ENCODE measurements at places on chromosomes 12 and 14.

DNA sequence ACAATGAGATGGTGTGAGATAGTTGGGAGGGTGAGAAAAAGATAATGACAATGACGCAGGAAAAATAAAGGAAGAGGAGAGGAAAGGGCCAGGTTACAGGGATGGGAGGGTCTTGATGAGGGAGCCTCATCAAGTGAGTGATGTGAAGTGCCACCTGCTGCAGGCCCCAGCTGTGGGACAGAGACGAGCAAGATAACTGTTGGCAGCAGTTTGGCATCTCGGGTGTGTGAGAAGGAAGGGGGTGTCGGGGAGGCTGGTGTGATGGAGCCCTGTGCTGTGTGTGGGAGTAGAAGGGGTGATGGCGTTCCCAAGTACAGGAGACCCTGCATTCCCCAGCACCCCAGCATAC lies 11.4 kb upstream of the TAC3 start:
- no peak for DNase-seq

- DNase-seq: no peak
Measured at GRCh38 chr12:77388445-77389265, 323.3 kb upstream of the E2F7 start.

- no peak for DNase-seq
Measured at GRCh38 chr14:52350445-52350844, 36.3 kb downstream of the PTGER2 start.

- DNase-seq: no peak
Measured at GRCh38 chr14:100082723-100083122, 17.5 kb downstream of the EVL start.

DNA sequence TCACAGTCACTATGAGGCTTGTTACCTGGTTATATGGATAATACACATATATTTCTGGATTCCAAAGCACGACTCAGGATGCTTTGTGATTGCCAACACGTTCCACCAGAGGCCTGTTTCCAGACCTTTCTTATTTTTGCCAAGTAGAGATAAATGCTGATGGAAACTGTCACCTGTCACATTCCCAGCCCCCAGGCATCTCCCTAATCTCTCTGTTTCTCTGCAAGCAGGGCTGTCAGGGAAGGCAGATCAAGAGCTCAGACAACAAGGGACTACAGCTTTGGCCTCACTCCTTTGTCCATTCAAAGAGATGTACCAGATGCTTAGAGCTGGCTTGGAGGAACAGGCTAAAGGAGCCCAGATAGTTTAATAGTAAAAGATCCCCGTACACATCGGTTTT lies 21.8 kb upstream of the DDHD1 start:
- no peak for DNase-seq

DNA sequence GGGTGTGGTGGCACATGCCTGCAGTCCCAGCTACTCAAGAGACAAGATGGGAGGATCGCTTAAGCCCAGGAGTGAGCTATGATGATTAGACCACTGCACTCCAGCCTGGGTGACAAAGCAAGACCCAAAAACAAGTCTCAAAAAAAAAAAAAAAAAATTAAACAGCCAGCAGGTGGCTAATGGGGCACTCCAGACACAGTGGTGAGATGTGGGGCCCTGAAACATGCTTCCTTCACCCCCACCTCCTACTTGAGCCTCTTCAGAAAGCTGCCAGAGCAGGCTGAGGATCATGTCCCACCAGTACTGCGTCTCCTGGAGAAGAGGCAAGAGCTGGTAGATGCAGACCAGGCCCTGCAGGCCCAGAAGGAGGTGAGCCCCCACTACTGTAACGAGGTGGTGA lies 2.1 kb downstream of the CFAP73 start:
- DNase-seq: no peak

Measured in smooth muscle cell of the brain vasculature (primary cell).